ENCODE measurements at places on chromosomes 5 and 9. TPM values are rescaled to one million over a fixed set of nuclear protein-coding genes. Genes with fewer than 3 reads are reported as not detected.

Gene MED22
- total RNA-seq, result 17.7 TPM

Gene MSX2
- total RNA-seq, result 4.8 TPM

Gene PCDHGB4
- total RNA-seq, result 1.5 TPM

Gene DNM1
- 0.27 TPM for total RNA-seq

Gene NPR3
- total RNA-seq, result 0.08 TPM

Gene PCDHGB5
- 5.9 TPM for total RNA-seq

Gene CER1
- not detected for total RNA-seq

Gene TPD52L3
- not detected for total RNA-seq

Gene SCGB3A2
- total RNA-seq, result not detected

Gene FCN2
- total RNA-seq, result not detected

Gene GPR151
- not detected for total RNA-seq

Gene PCDHGB2
- total RNA-seq, result 0.08 TPM

Gene CAPSL
- not detected for total RNA-seq

Gene MEF2C
- total RNA-seq, result 0.86 TPM

Gene CYSRT1
- total RNA-seq, result 0.70 TPM

Gene UQCRQ
- 284 TPM for total RNA-seq

Gene GABRA1
- not detected for total RNA-seq

Gene OGN
- total RNA-seq, result not detected

Gene CD274
- total RNA-seq, result 12.0 TPM

Gene B4GALT1
- 82.0 TPM for total RNA-seq

Gene CEL
- 0.08 TPM for total RNA-seq

Gene SGCD
- not detected for total RNA-seq

Gene STPG3
- not detected for total RNA-seq

Gene IDNK
- 2.3 TPM for total RNA-seq

Gene FAM221B
- total RNA-seq, result not detected

Gene IFNA21
- not detected for total RNA-seq

Gene SMIM33
- total RNA-seq, result not detected

Gene LMBRD2
- 3.9 TPM for total RNA-seq

Gene PCDHGA9
- 0.70 TPM for total RNA-seq

Gene RPS23
- 4,824 TPM for total RNA-seq

Gene TMC1
- total RNA-seq, result not detected

Gene CKMT2
- not detected for total RNA-seq

Gene CDC20B
- total RNA-seq, result not detected

Gene PCDHA5
- not detected for total RNA-seq

Gene TMOD1
- not detected for total RNA-seq

Gene HAUS6
- total RNA-seq, result 14.3 TPM

Gene TGFBI
- 420 TPM for total RNA-seq

Gene SPINK4
- not detected for total RNA-seq

Gene PURA
- 6.1 TPM for total RNA-seq

Gene QRFP
- total RNA-seq, result not detected

Gene NTRK2
- total RNA-seq, result 0.16 TPM

Gene CD72
- total RNA-seq, result 0.11 TPM

Gene PCDHB14
- total RNA-seq, result 0.04 TPM

Gene CYLC2
- total RNA-seq, result not detected

Gene DBH
- not detected for total RNA-seq

Measured in hair follicular keratinocyte (primary cell).